ENCODE measurements at places on chromosomes 2 and 18.

DNA sequence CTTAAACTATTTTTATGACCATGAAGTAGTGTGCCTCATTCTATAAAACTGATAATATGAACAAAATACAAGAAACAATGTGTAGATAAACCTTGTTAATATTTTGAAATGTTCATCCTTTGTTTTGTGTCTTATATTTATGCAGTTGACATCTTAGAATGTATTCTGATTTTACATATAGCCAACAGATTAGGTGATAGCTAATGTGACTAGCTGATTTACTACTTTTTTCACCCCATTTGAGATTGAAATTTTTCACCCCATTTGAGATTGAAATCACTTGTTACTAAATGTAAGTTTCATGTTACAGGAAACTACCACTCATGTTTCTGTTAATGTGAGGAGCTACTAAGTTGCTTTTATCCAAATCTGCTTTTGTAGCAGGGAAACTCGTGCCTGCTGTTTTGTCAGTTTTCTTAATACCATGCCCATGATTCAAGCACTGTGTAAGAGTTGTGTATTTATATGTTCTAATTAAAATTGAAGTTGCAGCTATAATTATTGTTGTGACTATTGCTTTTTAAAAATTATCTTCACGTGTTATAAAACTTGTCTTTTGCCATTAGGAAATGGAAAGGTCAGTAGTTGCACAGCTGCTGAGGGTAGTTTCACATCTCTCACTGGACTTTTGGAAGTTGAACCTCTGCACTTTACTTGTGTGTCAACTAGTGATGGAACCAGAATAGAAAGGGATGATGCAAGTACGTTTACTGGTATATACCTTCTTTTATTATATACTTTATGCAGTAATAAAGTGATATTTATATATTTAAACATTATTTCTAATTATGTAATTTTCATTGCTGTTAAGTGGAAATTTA lies 96.6 kb downstream of the BIRC6 start:
- no peak for DNase-seq

DNA sequence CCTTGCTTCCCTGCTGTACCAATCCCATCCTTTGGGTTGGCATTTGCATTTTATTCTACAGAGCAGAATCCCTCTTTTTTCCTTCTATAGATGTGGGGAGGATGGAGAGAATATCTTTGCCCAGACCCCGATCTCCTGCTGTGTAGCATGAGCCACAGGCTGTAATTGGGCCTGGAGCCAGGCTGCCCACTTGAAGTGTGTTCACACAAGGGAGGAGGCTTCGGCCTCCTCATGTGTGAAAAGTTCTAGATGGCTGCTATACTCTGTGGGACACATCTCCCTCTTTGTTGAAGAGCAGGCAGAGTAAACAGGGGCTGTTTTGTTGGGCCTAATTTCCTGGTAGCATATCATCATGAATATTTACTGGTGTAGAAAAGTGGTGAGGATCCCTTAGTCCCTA lies 126.3 kb downstream of the XRCC5 start:
- no peak for DNase-seq

GRCh38 chr2:199366406-199366805 lies 91.3 kb downstream of the SATB2 start:
- DNase-seq = no peak

- no peak for DNase-seq
Measured at GRCh38 chr2:16657671-16658070, 8.0 kb downstream of the CYRIA start.

DNA sequence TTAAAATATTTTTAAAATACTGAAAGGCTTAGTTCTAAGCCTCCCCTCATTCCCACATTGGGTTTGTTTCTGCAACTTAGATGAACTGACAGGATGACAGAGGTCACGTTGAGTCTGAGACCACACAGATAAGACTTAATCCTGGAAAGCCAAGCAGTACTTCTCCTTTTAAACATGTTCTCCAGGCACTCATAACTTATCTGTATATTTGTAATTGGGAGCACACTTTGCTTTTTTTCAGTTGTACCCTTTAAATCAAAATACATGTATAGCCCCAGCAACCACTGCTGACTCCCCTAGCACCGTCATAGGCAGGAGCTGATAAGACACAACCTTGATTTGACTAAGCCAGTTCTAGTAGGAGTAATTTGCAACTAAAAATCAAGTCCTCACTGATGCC lies 394.8 kb downstream of the PID1 start:
- DNase-seq = no peak

- no peak for DNase-seq
Measured at GRCh38 chr2:20368706-20369105, 18.1 kb upstream of the PUM2 start.

GRCh38 chr2:108786008-108786353 lies 590 bp upstream of the CCDC138 start:
- no peak for DNase-seq

- peak; percentile 79 for DNase-seq
Measured at GRCh38 chr2:43224131-43224570, 2.3 kb downstream of the ZFP36L2 start.

GRCh38 chr2:239089884-239090283 lies 242.0 kb downstream of the TWIST2 start:
- no peak for DNase-seq

GRCh38 chr2:120470041-120470965 lies 124.4 kb downstream of the INHBB start:
- no peak for DNase-seq

DNA sequence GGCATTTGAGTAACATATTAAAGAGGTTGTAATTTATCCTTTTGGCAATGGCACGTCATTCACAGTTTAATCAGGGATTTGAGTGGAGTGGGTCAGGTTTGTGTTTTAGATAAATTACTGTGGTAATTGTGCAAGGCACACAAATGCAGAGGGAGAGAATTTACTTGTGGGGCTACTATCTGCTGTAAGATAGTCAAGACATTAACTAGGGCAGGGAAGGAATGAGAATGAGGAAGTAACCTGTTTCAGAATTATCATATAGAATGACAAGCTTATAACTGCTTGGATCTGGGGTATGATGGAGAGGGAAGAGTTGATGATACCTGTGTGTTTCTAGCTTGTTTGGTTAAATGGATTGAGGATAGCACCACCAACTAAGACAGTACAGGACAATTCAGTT lies 58.9 kb upstream of the ZSWIM2 start:
- no peak for DNase-seq

GRCh38 chr2:71462056-71462605 lies 8.8 kb downstream of the DYSF start:
- no peak for DNase-seq

GRCh38 chr2:20935168-20935775 lies 108.6 kb downstream of the APOB start:
- no peak for DNase-seq

DNA sequence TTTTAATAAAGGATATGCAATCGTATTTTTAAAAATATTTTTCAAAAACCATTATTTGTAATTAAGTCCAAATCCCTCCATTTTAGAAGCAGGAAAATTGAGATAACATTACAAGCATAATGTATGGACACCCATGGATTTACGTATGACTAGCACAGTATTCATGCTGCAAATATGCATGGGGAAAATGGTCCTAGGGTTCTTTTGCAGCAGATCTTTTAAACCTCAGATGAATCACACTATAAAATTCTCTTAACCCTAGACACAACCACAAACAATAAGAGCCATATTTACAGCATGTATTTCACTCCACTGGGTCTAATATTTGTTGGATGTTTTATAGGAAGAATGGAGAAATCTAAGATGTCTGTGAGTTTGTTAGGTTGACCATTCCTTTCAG lies 453.4 kb downstream of the TGIF1 start:
- DNase-seq = no peak

DNA sequence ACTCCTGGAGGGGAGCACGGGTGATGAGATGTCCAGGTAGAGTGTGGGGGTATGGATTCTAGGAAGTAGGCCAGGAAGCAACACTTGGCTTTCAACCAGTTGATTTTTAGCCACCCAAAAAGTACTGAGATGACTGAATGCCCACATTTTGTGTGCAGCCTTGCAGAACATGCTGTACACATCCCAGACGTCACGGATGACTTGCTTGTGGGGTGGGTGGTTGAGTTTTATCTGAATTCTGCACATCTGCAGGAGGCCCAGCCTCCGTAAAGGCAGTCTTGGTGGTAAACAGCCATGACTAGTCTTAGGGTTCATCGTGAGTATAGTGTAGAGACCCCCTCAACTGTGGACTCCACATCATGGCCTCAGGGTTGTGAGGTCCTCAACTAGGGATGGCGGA lies 53.3 kb upstream of the CCDC195 start:
- no peak for DNase-seq

GRCh38 chr2:109382951-109383350 lies 230.8 kb downstream of the SEPTIN10 start:
- DNase-seq = no peak

GRCh38 chr2:105327690-105328089 lies 1.8 kb downstream of the TGFBRAP1 start:
- no peak for DNase-seq

- DNase-seq = no peak
Measured at GRCh38 chr18:8196238-8196637, 413.0 kb upstream of the RAB12 start.

GRCh38 chr2:239936838-239937581 lies 88.1 kb downstream of the NDUFA10 start:
- no peak for DNase-seq

- DNase-seq = no peak
Measured at GRCh38 chr2:226794751-226795171, 4.9 kb downstream of the IRS1 start.

- no peak for DNase-seq
Measured at GRCh38 chr2:86788165-86788564, 2.5 kb downstream of the CD8A start.

DNA sequence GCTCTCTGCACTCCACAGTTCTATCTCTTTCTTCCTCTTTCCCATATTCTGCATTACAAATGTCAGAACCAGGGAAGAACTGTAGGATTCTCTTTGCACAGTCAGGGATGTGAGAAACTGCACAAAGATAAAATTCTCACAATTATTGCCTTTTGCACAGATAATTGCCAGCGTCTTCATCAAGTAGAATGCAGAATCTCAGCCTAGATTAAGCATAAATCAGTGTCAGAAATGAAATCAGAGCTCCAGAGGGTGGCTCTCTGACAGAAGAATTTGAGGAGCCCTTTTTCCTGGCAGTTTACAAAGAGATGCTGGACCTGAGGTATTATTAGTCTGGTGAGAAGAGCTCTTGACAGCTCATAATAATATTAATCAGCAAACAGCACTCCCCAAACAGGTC lies 173.1 kb downstream of the PTH2R start:
- no peak for DNase-seq

GRCh38 chr2:232885264-232885961 lies 15.3 kb downstream of the SNORC start:
- DNase-seq = no peak

- DNase-seq = no peak
Measured at GRCh38 chr2:11389551-11390398, 45.3 kb upstream of the ROCK2 start.

DNA sequence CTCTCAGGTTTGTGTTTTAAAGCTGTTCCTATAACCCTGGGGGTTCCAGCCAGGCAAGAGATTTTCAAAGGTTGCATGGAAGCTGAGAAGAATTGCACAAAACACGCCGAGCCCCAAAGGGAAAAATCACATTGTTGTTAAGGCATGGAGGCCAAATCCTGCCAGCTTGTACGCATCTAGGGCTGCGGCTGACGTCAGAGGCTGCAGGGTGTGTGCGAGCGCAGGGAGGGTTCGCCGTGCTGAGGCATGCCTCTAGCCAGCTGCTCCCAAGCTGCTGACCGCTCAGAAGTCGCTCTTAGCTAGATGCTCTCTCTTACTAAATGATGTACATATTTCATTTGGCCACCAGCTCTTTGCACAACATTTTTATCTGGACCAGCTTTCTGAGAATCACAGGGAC lies 191.8 kb downstream of the LPIN1 start:
- no peak for DNase-seq

DNA sequence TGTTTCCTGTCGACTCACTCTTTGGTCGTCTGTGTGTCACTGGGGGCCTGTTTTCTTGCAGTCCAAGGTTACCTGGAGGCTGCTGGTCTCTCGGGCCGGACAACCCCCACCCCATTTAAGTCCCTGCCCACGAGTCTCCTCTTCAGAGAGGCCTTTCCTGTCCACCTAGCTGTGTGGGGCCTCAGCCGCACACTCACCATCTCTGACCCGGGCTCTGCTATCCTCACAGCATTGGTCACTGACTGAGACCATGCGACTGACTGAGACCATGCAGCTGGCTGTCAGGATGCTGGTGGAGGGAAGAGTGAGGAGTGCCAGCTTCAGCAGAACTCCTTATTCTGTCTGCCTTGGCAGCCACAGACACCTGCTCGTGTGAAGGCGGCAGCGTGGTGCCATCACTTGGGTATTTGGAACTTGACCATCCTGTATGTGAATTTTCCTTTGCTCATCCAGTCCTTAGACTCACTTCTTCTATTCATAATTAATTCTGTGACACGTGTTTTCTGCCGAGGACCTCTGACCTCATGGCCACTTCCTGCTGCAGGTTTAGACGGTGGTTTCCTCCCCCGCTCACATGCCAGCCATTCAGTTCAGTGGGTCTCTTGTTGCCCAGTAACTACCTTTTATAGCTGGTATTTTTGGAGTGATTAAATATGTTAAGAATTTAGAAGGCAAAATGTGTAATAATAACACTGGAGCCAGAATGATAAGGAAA lies 47.5 kb upstream of the ASB1 start:
- DNase-seq = peak; percentile 33

Measured in activated naive CD8-positive, alpha-beta T cell treated with anti-CD3 and anti-CD28 coated beads, Interleukin-2, amount 50 U/mL, for 24 hours (primary cell).